ENCODE measurements at places on chromosomes 7 and 10.

GRCh38 chr7:26100406-26101339 is 51.3 kb upstream of the NFE2L3 start:
- no peak for DNase-seq

- DNase-seq, result no peak
Observed at GRCh38 chr7:84701524-84702306, 485.1 kb downstream of the SEMA3D start.

GRCh38 chr7:23472956-23473843 is 2.9 kb upstream of the IGF2BP3 start:
- no peak for DNase-seq

DNA sequence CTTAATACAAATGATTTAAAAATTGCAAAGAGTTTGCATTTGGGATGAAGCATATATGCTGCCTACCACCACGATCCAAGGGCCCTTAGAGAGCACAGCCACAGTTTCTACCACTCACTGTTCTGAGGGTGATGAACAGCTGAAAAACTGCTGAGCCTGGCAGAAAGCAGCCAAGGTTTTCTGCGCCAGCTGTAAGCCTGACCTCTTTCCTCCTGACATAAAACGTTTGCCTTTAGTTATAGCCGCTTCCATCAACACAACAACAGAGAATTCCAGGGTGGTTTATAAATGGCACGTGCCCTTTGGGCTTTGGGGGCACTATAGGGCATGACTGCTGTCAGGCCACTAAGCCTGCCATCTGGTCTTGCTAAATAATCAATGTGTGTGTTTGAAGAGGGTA is 222.8 kb downstream of the RELN start:
- DNase-seq, result no peak

- DNase-seq, result no peak
Observed at GRCh38 chr7:101728128-101728527, 89.3 kb upstream of the CUX1 start.

DNA sequence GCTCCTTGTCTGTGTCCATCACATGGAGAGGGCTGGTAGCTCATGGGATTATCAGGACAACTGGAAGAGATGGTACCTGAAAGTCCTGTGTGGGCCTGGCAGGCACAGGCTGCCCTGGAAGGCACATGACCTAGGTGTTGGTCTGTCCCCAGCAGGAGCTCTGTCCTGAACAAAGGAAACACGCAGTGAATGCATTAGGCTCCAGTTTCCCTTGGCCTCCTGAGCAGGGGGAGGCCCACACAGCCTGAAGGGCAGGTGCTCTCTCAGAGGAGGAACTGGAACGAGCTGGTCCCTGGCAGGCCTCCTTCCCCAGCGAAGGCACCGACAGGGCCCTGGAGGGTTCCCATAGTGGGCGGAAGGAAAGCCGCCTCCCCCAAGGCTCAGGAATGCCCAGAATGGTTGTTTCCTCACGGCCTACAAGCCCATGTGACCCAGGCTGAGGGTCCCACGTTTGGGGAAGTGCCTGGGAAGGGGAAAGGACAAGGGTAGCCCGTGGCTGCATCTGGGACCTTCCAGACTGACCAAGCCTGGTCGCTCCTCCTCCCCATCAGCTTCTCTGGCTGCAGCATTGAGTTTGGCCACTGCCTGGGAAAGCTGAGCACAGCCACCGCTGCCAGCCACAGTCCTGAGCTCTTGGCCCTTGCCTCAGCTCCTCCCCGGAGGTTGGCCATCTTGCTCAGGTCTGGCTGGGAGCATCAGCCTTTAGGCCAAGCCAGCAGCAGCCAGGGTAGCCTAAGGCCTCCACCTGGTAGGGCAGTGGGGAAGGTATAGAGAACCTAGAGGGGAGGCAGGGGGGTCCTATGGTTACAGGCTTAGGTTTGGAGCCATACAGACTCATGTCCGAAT is 21.8 kb downstream of the CXCL12 start:
- no peak for DNase-seq

DNA sequence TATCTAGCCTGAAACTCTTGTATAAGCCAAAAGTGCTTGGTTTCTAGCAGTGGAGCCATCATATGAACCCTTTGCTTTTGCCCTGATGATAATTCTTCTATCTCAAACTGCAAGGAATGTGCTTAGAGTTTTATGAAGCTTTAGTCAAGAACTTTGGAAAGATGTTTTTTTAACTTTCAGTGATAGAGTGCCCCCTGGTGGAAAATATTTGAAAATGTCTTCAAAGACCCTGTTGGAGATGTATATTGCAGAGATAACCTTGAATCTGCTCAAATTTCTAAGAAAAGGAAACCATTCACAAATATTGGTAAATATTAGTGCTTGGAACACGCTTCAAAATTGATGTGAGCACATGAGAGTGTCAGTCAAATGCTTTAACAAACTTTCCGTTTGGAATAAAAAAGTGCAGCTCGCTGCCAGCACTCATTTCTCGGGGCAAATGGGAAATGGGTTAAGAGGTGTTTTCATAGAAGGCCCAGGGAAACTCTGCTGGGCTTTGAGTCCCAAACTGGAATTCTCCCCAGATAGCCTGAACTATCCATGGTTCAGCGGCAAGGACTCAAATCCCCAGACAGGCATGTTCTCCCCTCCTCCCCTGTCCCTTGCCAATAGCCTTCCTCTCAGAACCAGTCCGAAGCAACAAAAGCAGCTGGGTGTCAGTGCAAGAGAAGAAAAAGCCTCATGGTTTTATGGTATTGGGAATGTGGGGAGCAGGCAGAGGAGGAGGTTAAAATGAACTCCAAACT is 129.3 kb downstream of the MYOF start:
- DNase-seq, result no peak

DNA sequence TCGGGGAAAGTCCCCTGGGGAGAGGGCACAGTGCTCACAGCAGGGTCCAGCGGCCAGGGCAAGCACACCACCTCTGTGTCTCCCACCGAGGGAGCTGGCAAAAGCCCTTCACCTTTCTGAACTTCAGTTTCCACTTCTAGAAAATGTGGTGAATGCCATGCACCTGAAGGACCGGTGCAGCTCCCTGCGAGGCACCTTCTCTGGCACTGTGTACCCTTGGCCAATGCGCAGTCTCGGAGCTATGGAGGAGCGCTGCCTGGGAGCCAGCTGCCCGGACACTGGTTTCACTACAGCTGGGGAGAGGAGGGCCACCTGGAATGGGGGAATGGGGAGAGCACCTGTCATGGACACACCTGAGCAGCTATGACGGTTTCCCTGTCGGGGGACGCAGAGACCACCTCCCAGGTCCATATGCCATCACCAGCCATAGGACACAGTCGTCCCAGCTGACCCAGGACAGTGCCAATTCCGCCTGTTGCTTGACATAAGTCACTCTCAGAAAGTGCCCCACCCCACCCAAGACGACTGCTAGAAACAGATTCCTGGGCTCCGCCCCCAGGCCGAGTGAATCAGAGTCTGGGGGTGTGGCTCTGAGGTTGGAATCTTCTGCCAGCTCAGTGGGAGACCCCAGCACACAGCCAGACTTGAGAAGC is 16.8 kb downstream of the RASGEF1A start:
- no peak for DNase-seq

DNA sequence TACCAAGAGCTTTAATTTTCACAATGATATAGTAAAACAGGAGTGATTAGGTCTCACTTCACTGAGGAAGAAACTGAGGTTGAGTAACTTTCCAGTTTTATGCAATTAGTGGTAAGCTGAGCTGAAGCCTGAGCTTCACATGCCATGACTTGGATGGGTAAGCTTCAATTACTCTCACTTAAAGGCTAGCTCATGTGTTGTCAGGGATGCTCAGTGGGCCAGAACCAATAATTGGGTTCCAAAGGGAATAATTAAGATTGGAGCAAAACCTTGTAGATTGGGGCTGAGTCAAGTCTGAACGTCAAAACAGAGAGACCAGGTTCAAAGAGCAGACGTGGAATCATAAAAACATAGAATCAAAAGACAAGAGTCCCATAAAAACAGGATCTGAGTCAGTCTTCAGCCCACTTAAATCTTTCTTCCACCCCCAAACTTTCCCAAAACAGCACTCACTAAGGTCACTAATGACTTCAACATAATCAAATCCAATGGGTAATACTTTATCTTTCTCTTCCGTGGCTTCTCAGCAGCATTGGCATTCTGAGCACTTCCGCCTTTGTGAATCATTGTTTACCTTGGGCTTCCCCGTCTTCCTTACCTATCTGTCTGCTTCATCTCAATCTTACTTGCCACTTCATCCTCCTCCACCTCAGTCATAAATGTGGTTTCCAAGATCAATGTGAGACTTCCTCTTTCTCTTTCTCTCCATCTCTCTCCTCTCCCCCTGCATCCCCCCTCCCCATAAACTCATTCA is 23.0 kb upstream of the EGFR start:
- no peak for DNase-seq

DNA sequence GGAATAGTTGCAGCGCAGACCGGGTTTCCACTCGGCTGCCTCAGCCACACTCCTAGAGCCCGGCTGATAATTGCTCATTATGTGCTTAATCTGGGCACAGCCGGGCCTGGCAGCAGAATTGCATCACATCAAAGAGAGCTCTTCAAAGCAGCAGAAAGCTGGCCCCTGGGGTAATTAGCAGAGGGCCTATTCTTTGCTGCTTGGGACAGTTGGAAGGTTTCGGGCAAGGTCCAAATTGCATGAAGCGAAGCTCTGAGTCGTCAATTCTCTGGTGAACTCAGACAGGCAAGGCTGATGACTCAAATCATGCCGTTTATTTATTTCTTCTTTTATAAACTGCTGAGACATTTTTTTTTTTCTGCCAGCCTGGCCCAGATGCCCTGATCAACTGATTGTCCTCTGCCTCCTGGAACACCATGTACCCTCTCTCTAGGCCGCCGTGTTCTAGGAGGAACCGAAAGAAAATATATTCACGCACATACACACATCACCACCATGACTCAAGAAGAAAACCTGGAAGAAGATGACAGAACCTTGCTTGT is 242.2 kb downstream of the RAB11FIP2 start:
- DNase-seq, result no peak

DNA sequence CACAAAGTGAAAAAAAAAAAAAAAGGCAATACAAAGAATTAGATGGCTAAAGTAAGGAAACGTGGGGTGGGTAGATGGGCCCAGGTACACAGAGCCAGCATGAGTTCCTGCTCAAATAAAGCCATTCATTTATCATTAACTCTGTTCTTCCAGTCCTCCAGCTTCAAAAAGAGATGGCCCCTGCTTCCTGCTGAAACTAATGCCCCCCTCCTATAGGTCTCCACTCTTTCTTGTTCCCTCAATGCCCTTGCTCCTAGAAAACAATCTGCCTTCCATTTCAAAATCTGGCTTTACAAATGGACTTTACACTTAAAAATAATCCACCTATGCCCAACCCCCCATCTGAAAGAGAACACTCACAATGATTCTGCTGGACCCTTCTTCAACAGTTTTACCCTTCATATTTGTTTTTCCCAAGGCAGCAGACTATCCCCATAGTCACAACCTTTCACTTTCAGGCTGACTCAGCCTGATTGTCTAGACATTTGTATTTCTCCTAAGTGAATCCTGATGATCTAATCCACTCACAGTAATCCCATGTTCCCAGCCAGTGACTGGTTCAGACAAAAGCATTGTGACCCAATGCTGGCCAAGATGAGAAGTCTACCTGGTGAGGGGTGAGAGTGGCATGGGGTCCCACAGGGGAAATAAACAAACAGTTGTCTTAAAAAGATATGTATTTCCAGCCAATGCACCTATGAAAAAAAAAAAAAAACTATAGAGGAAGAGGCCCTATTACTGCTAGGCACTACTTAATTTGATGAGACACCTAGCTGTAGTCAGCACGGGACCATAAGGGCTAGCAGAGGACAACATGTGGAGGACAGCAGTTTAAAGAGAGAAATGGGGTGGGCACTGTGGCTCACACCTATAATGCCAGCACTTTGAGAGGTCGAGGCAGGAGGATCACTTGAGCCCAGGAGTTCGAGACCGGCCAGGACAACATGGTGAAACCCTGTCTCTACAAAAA is 74.6 kb upstream of the GRID1 start:
- no peak for DNase-seq

DNA sequence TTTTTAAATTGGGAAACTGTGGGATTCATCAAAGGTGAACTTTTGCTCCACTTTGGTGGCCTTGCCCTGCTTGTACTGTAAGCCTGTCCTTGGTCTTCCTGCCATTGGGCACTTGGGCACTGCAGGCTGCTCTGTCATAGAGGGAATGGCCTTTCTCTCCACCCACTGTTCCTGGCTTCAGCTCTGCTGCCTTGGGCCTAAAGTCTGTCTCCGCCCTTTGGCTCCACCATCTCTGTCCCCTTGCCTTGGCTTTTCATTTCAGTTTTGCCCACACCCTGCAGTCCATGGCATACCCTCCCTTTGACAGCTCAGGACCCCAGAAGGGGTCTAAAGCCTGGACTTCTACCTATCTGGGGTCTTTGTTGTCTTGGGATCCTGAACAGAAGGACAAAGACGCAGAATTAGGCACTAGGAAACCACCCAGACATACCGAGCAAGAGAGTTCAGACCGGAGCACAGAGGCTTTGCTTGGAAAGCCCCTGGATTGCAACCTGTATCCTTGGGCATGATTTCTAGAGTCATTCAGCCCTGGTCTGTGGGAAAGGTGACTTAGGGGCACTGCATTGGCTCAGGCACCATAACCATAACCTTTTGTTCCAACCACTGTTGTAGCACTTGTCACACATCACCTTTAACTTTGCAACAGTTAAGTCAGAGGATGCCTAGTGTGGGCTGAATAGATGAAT is 5.2 kb upstream of the ARHGAP22 start:
- no peak for DNase-seq

DNA sequence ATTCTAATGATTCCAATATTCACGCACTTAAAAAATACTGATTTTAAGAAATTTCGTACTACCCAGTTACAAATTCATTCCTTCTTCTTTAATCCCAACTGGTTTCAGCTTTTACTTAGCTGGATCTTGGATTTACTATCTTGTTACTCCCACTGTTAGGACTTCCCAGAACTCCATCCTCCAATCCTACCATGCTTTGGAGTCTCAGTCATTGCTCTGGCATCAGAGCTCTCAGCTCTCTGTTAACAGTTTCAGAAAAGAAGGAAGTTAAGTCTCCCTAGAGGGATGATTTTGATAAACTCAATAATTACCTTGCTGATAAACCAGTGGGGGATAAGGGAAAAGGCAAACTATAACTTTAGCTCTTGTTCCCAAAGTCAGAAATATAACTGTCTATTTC is 9.5 kb downstream of the PPA1 start:
- no peak for DNase-seq
